ENCODE measurements at places on chromosomes 7 and 10. TPM values are rescaled to one million over a fixed set of nuclear protein-coding genes. Genes with fewer than 3 reads are reported as not detected.
A peak's percentile ranks its signal among the peaks of the same experiment; 100 is the strongest.

DNA sequence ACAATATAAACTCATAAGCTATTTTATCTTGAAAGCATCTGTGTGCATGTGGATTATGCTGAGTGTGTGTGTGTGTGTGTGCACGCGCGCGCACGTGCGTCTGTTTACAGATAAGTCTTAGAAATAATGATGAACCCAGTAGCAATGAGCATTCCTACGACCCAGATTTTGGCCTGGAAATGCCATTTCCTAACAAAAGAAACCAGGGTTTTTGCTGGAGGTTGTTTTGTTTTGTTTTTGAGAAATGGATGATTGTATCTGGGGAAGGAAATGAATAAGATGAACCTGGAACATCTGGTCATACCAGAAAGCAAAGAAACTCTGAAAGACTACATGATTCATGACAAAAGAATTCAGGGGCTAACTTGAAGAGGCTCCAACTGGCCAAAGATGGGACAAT is 22.1 kb upstream of the LMOD2 start:
- H3K27me3 ChIP-seq, result no peaks in the 10 kb centered on the region
- no peak overlapping the region for H3K27ac ChIP-seq
- H3K4me1 ChIP-seq, result no peaks in the 10 kb centered on the region
- H3K36me3 ChIP-seq, result no peaks in the 10 kb centered on the region
- no peak overlapping the region for H3K4me3 ChIP-seq
- no peak for DNase-seq

FAM25C gene
- polyA plus RNA-seq, result 41.1 TPM

DNA sequence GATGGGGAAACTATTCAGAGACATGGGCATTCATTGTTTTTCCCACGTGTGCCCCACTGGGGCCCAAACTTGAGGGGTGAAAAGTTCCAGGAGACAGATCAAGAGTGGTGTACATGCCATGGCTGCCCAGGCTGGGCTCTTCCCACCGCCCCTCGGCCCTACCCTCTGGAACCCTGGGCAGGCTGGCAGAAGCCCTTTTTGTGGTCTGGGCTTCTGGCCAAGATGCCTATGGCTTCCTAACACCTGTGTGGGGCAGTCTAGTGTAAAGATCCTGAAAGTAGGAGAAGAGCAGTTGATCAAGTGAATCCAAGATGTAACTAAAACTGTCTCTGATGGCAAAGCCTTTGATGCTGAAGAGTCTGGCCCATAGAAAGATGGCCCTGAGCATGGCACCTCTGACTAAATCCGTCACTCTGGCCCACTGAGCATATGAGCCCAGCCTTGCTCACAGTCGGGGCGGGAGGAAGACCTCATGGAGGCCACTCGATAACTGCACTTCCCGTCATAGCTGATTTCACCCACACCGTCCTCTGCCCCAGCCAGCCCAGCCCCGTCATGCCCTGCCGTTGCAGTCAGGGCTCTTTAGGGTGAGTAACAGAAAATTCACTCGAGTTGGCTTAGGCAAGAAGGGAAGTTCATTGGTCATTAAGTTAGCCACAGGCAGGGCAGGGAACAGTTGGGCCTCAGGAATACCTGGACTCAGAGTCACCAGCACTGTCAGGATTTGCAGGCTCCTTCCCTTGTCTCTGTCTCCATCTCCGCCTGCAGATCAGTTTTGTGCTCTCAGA is 37.9 kb upstream of the MTPAP start:
- no peaks in the 10 kb centered on the region for H3K36me3 ChIP-seq
- no peaks in the 10 kb centered on the region for H3K4me1 ChIP-seq
- no peak for DNase-seq
- H3K4me3 ChIP-seq, result no peak overlapping the region
- H3K27me3 ChIP-seq, result no peaks in the 10 kb centered on the region

PTPN20 gene
- 5.9 TPM for polyA plus RNA-seq

GRCh38 chr7:132614428-132615318 is 38.4 kb upstream of the PLXNA4 start:
- no peaks in the 10 kb centered on the region for H3K4me1 ChIP-seq
- peak; percentile 71 for DNase-seq
- H3K36me3 ChIP-seq, result no peaks in the 10 kb centered on the region
- no peak overlapping the region for H3K27ac ChIP-seq

DNA sequence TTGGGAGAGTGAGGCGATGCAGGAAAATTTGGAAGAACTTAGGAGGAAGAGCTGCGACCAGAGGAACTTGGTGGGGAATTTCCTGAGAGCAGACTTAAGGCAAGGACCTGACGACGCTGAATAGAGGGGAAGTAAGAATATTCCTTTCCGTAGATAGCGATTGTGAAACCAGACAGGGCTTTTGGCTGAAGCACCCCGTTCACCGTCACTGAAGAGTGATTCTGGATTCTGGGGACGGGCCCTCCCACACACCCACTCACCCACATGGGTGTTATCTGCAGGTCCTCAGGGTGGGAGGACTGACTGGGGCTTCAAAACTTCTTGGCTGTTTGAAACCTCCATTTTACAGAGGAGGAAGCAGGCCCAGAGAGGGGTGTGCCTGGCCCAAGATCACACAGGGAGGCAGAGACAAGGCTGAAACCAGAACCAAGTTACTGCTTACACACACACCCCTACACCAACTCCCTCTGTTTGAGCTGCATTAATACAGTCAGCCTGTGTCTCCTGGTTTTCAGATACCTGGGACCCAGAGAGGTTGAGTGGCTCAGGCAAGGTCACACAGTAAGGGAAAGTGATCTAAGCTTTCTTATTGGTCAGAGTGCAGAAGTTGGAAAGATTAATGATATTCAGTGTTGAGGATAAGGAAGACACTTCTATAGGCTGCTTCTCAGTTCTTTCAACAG is 37.2 kb upstream of the CDH23 start:
- no peaks in the 10 kb centered on the region for H3K36me3 ChIP-seq
- no peak for DNase-seq
- H3K27me3 ChIP-seq, result no peaks in the 10 kb centered on the region

DNA sequence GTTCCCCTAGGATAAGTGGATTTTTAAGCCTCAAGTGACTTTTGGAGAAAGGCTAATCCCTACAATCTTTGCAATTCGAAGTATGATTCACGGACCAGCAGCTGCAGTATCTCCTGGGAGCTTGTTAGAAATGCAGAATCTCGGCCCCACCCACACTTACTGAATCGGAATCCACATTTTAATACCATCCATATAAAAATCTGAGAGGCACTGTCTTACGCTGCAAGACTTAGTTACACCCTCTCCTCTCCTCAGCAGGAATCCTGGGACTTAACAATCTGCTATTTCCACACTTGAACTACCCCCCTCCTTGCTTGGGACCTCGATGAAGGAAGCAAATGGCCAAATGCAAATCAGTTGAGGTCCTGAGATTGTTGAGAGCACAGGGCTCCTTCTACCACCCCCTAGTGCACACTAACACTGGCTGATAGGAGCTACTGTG is 21.0 kb downstream of the ITPRIP start:
- H3K27me3 ChIP-seq, result no peaks in the 10 kb centered on the region
- peaks cover 10% of the 10 kb centered on the region for H3K36me3 ChIP-seq
- H3K4me1 ChIP-seq, result no peaks in the 10 kb centered on the region
- DNase-seq, result no peak

DNA sequence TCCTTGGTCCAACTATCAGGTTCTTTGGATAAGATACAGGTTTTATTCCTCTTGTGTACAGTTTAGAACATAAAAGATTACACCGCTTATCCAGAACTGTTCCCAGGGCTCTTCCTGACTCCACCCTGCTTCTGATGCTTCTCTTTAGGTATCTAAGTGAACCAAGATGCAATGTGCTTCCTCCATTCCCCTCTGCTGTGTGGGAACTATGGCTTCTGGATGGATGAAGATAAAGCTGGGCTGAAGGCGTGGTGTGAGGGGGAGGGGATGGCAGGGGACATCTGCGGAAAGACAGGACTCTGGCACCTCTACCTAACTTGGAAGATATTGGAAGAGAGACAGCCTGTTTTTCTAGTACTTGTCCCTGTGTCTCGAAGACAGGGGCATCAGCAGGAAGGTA is 209.9 kb upstream of the TBX20 start:
- no peaks in the 10 kb centered on the region for H3K27me3 ChIP-seq
- no peak overlapping the region for H3K4me3 ChIP-seq
- no peak for DNase-seq
- no peaks in the 10 kb centered on the region for H3K36me3 ChIP-seq
- no peaks in the 10 kb centered on the region for H3K4me1 ChIP-seq
- no peak overlapping the region for H3K27ac ChIP-seq

DNA sequence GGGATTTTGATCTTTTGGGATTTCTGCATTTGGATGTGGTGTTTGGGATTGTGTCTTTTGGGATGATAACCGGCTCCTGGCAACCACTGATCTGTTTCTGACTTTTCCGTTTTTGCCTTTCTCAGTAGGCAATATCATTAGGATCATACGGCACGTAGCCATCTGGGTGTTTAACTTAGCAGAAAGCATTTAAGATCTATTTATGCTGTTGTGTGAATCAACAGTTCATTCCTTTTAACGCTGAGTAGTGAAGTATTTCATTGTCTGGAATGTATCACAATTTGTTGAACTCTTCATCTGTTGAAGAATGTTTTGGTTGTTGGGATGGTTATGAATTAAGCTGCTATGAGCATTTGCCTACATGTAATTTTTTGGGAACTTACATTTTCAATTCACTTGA is 459.6 kb downstream of the SDK1 start:
- H3K36me3 ChIP-seq, result no peaks in the 10 kb centered on the region
- no peak overlapping the region for H3K4me3 ChIP-seq
- H3K4me1 ChIP-seq, result peaks cover 5% of the 10 kb centered on the region

GRCh38 chr7:108529341-108529740 is 3.4 kb upstream of the PNPLA8 start:
- H3K27me3 ChIP-seq, result no peaks in the 10 kb centered on the region
- H3K36me3 ChIP-seq, result no peaks in the 10 kb centered on the region

DNA sequence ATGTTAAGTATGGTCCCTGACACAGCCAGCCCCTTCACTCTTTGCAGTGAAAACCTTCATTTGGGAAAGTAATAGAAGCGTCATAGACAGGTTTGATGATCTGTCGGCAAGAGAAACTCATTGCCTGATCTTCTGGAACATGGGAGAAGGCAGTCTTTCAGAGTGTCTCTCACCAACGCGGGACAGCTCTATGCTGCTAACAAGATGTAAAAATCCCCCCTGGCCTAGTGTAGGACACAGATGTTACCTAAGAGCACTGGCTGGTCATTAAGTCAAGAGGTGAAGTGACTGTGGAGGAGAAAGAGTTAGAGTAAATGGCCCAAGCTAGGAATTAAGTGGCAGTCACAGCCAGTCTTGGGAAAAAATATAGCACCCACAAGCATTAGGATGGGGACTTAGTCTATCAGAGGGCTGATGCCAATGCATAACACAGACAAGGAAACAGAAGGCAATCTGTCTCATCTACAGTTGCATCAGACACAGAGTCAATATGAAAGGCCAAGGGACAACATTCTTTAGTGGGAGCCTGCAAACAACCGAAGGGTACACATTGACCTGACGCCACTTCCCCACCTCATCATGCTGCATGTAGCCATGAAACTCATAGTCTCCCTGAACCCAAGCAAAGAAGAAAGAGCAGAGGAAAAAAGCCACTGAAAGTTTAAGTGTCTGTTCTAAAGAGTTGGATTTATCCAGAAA is 69.5 kb downstream of the SORCS1 start:
- H3K36me3 ChIP-seq, result no peaks in the 10 kb centered on the region
- H3K27me3 ChIP-seq, result peaks cover 2% of the 10 kb centered on the region

DNA sequence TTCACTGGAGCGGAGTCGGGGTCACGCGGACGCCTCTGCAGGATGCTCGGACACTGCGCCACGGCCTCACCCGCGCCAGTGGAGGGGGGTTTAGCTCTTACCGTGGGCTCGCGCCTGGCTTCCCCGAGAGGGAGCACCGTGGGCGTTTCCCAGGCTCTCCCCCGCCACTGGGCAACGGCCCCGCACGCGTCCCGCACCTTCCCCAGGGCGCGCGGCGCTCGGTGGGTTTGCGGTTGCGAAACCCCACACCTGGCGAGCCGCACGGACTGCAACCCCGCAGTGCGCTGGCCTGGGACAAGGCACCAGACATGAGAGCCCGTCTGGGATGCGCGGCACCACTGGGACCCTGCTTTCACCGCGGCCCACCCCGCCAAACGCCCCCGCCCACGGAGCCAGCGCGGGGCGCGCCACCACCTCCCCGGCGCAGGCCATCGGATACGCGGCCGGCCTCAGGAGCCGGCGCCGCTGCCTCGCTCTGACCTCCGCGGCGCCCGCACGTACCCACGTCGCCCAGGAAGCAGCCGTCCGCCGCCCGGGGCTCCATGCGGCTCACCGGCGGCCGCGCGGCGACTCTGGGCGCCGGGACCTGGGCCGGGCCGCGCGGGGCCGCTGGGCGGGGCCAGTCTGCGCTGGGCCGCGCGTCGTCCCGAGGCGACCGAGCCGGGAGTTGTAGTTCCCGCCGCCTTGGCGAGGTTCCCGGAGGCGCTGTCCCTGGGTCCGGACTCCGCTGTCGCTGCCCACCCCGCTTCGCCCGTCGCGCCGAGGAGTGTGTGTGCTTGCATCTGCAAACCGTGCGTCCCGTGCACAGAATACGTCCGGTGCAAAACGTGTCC is at the start of gene ASB13:
TSS of gene ASB13 (minus strand) at position 588 of the 833 bp plus-strand sequence. CDS start at position 544, 44 bp downstream.
- H3K4me3 ChIP-seq, result peak within 1 kb of the TSS; percentile 70
- no peaks in the 10 kb centered on the region for H3K27me3 ChIP-seq
- H3K4me1 ChIP-seq, result no peaks in the 10 kb centered on the region
- DNase-seq, result peak; percentile 84
- peak within 1 kb of the TSS; percentile 0 for H3K27ac ChIP-seq

C10orf143 gene
- 6.9 TPM for polyA plus RNA-seq

GRCh38 chr7:19705663-19706062 is 3.2 kb downstream of the POLR1F start:
- no peaks in the 10 kb centered on the region for H3K4me1 ChIP-seq
- no peak overlapping the region for H3K27ac ChIP-seq
- H3K4me3 ChIP-seq, result no peak overlapping the region
- no peak for DNase-seq
- no peaks in the 10 kb centered on the region for H3K27me3 ChIP-seq
- H3K36me3 ChIP-seq, result no peaks in the 10 kb centered on the region

- H3K27me3 ChIP-seq, result no peaks in the 10 kb centered on the region
- no peaks in the 10 kb centered on the region for H3K36me3 ChIP-seq
- H3K4me3 ChIP-seq, result no peak overlapping the region
- DNase-seq, result peak; percentile 42
- no peak overlapping the region for H3K27ac ChIP-seq
Observed at GRCh38 chr7:47442605-47442865, 139.4 kb downstream of the TNS3 start.

DNA sequence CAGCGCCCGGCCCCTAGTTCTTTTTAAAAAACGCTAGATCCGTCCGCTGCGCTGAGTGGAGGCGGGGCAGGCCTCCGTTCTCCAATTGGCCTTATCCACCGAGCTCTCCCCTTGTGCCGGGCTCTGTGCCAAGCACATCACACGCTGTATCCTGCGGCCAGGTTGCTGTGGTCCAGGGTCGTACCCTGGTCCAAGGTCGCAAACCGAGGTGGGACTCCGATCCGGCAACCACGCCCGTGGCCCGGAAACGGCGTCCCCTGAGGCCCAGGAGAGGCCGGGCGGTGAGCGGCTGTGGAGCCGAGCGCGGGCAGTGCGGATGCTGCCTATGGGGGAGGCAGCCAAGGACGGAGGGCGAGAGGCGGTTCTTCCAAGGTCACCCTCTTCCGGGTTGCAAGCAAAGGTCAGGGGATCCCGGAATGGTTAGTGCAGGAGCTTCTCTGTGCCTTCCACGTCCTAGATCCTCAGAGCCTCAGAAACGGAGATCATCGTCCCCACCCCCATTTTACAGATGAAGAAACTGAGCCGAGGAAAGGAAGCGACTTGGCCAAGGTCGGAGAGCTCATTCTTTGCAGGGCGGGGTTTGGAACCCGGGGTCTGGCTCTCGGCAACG is 72.4 kb upstream of the LRRC4 start:
- H3K36me3 ChIP-seq, result no peaks in the 10 kb centered on the region
- no peak overlapping the region for H3K27ac ChIP-seq

Data from aorta (tissue), 5 donors.